ENCODE measurements at places on chromosomes 5 and 9.

GRCh38 chr5:128038643-128039042 is 44.9 kb upstream of the SLC12A2 start:
- DNase-seq: no peak

DNA sequence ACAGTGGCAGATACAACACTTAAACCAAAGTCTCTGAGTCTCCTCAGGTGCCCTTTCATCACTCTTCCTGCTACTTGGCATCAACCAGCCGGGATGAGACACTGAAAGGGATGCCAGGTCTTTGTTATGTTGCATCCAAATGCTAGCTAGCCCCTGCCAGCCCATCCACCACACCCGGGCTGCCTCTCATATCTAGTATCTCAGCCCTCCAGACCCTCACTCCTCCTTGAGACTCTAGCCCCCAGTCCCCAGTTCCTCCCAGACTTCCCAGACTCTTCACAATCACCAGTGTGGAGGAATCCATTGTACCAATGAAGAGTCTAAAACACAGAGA is 21.5 kb downstream of the CSF2 start:
- DNase-seq: no peak

DNA sequence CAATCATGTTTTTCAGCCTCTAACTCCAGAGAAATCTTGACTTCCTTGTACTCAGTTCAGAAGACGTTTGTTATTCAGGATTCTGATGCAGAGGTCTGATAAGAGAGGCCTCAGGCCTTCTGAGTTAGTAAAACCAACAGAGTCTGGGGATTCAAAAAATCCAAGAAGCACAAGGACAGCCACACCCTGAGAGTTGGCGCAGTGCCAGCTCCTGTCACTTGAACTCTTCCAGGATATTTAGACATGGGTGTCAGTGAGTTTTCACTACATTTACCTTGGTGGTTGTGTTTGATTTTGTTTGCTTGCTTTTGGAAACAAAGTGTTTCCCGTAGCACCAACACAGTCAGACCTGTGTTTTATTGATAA is 41.6 kb upstream of the PDE8B start:
- DNase-seq: peak; percentile 45

GRCh38 chr5:179327021-179327735 is 18.1 kb downstream of the ADAMTS2 start:
- DNase-seq: peak; percentile 42

- DNase-seq: no peak
Observed at GRCh38 chr5:148969291-148969690, 93.6 kb downstream of the SH3TC2 start.

- DNase-seq: no peak
Observed at GRCh38 chr5:62562867-62563266, 15.8 kb upstream of the LRRC70 start.

Measured in Right ventricle myocardium superior (tissue), 1 donor.